ENCODE measurements at places on chromosomes 11 and 22.
A peak's percentile ranks its signal among the peaks of the same experiment; 100 is the strongest.

- no peak for DNase-seq
These were observed 100.9 kb upstream of the USP47 start for GRCh38 chr11:11740836-11741235.

GRCh38 chr22:22933807-22934542 lies 46.4 kb downstream of the IGLL5 start:
- no peak for DNase-seq

DNA sequence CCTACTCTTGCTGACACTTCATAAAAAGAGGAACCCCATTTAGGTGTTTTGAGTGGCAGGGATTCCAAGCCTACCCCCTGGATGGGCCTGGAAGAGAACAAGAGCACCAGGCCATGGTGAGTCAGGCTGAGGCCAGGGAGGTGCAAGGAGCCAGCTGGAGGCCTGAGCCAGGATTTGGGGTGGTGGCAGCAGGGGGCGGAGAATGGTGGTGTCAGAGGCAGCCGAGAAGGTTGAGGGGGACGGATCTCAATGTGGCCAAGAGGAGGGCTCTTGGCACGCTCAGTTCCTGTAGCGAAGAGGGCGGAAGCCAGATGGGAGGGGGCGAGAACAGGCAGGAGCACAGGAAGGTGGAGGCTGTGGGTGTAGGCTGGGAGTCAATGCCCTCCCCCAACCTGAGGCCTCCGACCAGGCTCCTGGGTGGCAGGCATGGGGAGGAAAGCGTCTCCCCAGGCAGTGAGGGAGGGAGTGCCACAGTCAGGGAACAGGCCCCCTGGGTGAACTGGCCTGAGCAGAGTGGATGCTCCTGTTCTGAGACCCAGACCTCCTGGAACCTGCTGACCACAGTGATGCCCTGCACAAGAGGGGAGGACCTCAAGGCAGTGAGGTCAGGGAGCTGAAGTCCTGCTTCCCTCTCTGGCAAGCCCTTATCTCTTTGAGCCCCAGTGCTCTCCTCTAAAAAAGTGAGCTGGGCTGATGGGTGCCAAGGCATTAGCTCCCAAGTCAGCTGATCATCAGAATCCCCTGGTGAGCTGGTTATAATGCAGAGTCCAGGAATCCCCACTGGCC lies 13.9 kb downstream of the RTN4RL2 start:
- no peak for DNase-seq

DNA sequence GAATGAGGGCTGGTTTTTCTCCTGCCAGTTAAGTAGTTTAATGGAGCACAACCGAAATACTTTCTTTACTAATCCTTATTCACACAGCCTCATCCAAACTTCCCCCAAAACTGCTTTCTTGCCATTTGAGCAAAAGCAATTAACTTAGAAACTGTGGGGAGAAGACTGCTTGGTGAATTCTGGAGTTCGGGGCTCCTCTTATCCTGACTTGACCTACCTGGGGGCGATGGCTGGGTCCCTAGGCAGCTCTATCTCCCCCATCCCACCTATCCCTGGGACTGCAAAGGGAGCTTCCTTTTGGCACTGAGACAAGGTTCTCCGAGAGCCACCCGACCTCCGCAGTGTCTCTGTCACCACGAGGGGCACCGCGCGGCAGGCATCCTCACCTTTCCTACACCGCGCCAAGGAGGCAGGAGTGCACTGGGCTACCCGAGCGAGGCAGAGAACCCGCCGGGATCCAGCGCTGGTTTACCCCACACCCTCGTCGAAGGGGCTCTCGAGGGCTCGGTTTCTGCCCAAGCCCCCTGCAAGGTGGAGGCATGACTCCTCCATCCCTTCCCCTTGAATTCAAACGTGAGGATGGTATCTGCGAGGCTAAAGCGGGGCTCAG lies 759 bp downstream of the DESI1 start:
- DNase-seq: no peak

DNA sequence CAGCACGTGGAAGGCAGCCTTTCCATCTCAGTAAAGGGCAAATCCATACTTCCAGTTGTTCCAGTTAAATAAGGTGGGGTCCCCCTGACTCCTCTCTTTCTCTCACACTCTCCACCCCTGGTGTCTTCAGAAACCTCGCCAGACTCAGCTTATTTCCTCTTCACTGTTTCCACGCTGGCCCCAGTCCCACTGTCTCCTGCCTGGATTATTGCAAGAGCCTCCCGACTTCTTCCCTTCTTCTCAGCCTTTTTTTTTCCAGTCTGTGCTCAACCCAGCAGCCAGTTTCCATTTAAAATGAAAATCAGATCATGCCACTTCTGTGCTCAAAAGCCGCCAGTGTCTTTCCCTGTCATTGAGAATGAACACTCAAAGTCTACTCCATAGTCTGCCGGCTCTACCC lies 131.4 kb downstream of the PKNOX2 start:
- DNase-seq: no peak

DNA sequence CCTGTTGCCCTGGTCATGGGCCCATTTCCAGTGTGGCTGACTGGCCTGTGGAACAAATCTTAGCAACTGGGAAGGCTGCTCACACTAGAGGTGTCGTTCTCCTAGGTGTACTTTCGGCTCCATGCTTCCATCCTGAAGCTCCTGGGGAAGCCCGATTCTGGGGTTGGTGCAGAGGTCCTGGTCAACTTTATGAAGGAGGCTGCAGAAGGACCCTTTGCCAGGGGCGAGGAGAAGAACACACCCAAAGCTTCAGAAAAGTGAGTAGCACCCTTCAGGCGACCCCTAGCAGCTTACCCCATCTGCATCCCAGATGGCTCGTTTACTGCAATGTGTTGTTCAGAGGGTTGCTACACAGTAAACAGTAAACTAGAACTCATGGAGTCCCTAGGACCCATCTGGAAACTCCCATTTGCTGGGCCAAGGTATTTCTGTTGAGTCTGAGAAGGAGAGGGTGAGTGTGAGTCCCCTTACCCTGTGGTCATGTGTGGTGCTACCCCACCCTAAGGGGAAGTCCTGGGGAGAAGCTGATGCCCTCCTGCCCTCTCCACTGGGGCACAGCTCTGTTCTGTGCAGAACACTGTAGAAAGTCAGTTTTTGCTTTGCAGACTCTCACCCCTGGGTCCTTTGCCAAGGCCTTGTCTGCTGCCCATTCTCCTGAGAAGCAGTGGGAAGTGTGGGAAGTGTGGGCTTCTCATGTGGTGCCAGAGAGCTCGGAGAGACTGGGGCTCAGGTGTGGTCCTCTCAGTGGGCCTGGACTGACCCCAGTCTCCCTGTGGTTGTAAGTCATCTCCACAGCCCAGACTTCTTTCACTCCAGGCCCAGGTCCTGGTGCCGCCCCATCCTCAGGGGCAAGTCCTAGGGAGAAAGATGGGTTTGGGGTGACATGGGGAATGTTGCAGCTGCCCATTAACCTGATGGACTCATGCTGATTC lies 85.0 kb downstream of the CABIN1 start:
- no peak for DNase-seq

DNA sequence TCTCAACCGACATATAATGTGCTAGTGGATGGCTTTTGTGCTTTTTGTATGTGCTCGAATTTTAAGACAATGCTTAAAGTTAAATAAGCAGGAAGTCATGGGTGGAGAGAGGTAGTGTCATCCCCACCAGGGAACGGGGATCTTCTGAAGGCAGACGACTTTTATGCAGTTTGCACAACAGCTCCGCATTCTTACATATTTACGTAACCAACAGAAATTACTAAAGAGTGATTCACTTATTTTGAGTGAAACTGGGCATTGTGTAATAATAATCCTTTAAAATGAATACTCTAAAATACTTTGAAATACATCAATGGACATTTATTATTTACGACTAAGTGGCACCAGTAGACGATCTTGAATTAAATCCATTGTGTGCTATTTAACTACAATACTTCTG lies 305.1 kb downstream of the CNTN5 start:
- DNase-seq: no peak

DNA sequence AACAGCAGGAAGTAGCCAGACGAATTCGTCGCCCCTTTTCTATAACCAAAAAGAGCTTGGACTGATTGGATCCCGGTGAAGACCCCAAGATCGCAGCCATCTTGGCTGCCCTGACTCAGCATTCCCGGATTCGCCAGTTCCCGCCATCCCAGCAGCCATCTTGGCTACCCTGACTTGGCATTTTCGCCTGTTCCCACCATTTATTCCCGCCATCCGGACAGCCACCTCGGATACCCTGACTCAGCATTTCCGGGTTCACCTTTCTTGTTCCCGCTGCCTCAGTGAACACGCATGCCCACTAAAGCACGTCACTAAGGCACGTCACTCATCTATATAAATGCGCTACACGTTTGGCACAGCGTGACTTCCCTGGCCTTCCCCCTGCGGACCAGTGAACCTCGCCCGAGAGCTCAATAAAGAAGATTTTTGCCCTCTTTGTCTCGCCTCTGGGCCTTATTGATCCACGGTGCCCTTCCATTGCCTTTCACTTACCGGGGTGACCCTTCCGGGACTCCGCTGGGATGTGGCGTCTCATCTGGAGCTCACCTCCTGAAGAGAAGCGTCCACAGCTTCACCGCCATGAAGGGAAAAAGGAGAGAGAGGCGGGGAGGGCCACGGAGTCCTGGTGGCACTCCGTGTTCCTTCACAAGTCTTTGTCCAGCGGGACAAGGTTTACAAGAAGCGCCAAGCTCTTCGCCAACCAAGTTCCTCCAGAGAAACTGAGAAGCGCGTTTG lies 4.0 kb upstream of the OR56A3 start:
- peak; percentile 65 for DNase-seq

DNA sequence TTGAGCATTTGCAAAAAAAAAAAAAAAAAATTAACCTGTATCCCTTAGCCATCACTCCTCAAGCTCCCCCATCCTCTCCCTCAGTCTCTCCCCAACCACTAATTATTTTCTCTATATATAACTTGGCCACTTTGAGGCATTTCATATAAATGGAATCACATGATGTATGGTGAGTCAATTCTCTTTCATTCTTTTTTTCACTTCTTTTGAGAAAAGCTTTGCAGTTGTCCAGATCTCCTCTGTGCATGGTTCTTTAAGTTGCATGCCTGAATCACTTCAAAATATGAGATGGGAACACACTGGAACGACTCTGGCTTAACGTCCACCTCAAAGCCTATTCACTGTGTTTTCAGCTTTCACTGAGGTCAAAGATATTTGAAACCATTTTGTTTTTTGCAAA lies 40.7 kb downstream of the SHANK2 start:
- DNase-seq: no peak

DNA sequence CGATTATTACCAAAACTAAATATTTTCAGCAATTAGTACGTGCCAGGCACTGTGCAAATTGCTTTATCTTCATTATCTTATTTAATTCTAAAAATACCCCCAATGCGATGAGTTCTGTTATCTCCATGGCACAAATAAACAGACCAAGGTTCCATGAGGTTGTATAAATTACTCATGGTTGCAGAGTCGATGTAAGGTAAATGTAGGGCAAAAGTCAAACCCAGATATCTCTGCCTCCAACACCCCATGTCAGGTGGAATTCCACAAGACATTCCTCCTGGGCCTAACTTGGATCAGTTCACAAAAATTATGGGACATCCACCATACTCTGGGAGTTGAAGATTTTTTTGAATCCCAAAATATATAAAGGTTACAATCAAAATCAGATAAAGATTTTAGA lies 43.7 kb downstream of the ISX start:
- DNase-seq: no peak

GRCh38 chr11:33544593-33545373 lies 155.8 kb downstream of the C11orf91 start:
- no peak for DNase-seq

GRCh38 chr11:2314525-2315394 lies 12.9 kb downstream of the TSPAN32 start:
- peak; percentile 43 for DNase-seq

GRCh38 chr11:27718863-27719545 lies 18.7 kb upstream of the BDNF start:
- peak; percentile 24 for DNase-seq

DNA sequence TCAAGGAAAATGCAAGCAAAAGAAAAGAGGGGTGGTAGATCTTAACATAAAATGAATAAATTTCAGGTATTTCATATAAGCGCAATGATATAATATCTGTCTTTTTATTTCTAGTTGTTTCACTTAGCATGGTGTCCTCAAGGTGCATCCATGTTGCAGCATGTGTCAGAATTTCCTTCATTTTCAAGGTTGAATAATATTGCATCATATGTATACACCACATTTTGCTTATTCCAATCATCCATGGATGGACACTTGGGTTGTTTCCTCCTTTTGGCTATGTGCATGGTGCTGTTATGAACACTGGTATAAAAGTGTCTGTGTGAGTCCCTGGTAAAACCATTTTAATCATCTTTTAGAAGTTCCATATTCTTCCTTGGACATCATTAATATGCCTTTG lies 7.0 kb upstream of the KDM4F start:
- DNase-seq: no peak

DNA sequence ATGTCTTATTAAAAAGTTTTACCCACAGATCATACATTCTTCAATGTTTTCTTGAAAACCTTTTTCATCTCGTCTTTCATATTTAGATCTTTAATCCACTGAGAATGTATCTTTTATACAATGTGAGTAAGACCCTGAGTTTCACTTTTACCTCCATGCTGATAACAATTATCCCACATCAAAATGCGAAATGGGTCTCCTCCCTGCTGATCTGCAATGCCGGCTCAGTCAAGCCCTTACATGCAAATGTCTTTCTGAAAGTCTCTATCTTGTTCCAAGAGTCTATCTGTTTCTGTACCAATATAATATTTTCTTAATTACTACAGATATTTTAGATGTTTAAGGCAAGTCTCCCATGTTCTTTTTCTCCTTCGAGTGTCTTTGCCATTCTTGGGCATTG lies 50.9 kb downstream of the CDON start:
- no peak for DNase-seq

DNA sequence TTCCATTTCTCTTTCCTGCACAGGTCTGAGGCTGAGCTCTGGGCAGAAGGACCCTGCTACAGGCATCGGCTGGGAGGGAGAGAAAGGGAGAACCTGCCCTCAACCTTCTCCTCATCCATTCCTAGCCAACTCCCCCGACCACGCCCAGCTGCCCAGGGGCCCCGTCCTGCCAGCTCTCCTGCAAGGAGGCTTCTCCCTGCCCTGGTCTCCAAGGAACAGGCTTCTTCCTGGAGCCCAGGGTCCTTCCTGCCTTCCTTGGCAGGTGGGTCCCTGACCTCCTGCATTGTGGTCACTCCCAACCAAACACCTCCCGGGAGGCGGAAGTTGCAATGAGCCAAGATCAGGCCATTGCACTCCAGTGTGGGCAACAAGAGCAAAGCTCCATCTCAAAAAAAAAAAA lies 12.5 kb upstream of the HMOX1 start:
- no peak for DNase-seq

GRCh38 chr11:102771351-102771750 lies 9.1 kb downstream of the MMP10 start:
- no peak for DNase-seq

DNA sequence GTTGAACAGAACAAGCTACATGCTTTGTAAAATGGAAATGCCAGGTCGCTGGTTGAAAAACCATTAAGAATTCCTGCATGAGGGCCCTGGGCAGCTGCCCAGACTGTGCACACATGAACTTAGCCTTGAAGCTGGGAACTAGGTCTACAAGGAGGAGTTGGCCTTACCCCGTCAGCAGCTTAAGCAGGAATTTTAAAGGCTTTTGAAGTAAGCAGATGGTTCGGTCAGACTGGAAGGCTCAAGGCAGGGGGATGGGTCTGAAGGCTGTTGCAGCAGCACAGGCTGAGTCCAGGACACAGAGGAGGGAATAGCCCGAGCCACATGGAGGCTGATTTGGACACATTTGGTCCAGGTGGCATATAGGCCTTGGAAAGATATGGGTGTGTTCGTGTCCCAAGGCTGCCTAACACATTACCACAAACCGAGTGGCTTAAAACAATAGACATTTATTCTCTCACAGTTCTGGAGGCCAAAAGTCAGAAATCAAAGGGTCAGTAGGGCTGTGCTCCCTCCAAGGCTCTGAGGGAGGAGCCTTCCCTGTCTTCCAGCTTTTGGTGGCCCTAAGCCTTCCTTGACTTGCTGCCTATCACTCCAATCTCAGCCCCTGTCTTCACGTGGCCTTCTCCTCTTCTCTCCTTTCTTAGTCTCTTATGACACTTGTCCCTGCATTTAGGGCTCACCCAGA lies 11.6 kb downstream of the LIF start:
- DNase-seq: no peak

All from NCI-H2081 (cell line).